ENCODE measurements at places on chromosomes 13 and 19.

GRCh38 chr19:44113784-44114390, 688 bp downstream of the ZNF225 start:
- DNase-seq: no peak

GRCh38 chr19:5891572-5891937, 12.0 kb downstream of the NDUFA11 start:
- DNase-seq: no peak

DNA sequence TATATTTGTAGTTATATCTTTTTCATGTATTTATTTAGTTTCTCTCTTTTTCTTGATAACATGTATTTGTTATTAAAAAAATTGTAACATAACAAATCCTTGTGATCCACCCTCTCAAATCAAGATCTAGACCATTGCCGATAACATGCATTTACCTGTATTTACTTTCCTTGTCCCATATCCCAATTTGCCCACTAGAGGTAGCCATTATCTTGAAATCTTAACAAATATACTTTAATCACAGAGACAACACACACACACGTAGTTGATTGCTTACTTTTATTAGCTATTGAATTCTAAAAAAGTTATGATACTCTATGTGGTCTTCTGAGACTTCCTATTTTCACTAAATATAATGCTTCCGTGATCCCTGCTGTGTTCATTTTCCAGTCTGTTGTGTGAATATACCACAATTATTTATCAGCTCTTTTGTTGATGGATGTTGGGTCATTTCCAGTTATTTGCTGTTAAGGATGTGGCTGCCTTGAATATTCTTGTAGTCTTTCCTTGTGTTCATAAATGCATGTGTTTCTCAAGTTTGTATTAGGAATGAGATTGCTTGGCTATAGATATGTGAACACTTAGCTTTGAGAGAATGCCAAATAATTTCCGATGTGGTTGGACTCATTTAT, 31.3 kb upstream of the ZMYM2 start:
- no peak for DNase-seq

GRCh38 chr13:39461685-39462266, 141.2 kb downstream of the LHFPL6 start:
- DNase-seq: no peak

GRCh38 chr19:355134-355533, 10.5 kb upstream of the MIER2 start:
- DNase-seq: no peak

DNA sequence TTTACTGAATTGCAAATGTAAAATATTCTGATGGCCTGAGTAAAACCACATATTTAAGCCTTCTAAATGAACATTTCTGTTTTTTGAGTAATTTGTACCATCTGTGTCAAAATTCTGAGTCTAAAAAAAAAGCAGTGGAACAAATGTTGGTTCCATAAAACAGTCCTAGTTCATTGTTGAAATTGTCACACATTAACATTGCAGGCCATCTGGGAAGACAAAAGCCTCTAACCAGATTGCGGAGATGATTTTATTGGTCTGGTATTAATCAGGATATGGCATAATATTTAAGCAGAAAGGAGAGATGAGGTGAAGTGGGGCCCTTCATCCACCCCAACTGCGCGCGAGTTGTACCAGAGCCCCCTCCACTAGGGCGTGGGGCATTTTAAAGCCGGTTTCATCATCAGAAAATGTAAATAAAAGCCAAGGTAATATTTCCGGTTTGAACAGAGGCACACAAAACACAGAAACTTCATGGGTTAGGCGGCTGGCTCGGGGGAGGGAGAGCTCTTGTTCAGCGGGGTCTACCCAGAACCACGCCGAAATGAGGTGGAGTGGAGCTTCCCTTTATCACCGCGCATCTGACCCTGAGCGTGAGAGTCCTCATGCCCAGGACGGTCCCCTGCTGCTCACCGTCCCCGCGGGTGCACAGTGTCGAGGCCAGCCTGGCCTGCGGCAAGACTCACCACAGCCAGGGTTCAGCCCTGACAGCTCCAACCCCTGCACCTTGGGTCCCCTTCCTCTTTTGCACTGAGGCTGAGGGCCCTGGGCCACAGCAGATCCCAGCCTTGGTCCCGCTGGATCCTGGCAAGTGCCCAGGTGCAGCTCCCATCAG, 169.2 kb downstream of the URI1 start:
- no peak for DNase-seq

DNA sequence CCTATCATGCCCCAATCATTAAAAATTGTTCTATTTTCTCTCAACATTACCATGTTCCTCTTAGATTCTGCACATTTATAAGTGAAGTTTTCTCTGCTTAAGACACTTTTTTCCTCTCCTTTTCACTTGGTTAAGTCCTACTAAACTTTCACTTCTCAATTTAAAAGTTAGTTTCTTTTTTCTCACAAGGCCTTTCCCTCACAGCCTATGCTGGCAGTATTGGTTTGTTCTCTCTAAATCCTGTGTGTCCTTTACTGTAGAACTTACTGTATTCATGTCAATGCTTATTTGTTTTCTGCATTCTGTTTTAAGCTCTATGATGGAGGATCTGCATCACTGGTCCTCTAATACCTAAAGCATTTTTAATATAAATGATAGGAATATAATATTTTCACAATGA, 2816.6 kb downstream of the PCDH9 start:
- no peak for DNase-seq

DNA sequence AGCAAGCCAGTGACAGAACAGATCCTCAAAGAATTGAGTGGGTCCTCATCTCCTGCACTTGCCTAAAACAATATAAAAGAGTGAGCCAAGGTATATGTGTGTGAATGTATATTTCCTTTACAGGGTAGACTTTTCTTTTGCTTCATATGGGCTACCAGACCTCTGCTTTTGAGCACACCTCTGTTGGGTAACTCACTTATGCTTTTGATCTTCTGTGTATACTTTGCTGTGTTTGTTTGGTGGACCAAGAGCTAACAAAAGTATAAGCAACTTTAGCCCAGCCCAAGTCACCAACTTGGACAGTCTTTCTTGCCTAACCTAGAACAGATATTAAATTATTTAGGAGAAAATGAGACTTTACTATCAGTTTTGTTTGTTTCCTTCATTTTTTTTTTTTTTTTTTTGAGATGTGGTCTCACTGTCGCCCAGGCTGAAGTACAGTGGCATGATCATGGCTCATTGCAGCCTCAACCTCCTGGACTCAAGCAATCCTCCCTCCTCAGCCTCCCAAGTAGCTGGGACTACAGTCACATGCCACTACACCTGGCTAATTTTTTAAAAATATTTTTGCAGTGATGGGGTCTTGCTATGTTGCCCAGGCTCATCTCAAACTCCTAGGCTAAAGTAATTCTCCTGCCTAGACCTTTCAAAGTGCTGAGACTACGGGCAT, 513.1 kb downstream of the DCT start:
- DNase-seq: no peak
